ENCODE measurements at places on chromosomes 4 and X. TPM values are rescaled to one million over a fixed set of nuclear protein-coding genes. Genes with fewer than 3 reads are reported as not detected.

DNA sequence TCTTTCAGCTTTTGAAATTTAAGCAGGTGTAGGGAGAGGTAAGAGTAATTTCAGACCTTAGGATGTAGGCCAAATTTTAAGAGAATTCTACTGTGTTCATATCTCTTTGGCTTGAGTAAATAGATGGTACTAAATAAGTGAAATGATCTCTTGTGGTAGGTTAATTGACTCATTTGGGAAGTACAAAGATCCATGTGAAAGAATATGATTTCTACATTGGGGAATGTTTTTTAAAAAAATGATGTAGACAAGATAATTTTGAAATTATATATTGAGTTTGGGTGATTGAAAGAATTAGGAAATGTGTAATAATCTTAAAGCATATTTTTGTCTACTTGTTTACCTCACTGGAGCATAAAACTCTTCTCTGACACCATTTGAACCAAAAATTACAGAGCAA lies 35.6 kb downstream of the RAPGEF2 start:
- no peaks in the 10 kb centered on the region for H3K27me3 ChIP-seq
- peaks cover 2% of the 10 kb centered on the region for H3K4me1 ChIP-seq
- H3K27ac ChIP-seq: no peak overlapping the region
- no peaks in the 10 kb centered on the region for H3K36me3 ChIP-seq
- no peak for DNase-seq

- H3K36me3 ChIP-seq: no peaks in the 10 kb centered on the region
- H3K27ac ChIP-seq: no peak overlapping the region
- H3K27me3 ChIP-seq: no peaks in the 10 kb centered on the region
- H3K4me3 ChIP-seq: no peak overlapping the region
- no peaks in the 10 kb centered on the region for H3K4me1 ChIP-seq
Observed at GRCh38 chrX:519741-520140, 110.8 kb upstream of the SHOX start.

GRCh38 chr4:108716340-108716739 lies 46.5 kb downstream of the ETNPPL start:
- H3K36me3 ChIP-seq: no peaks in the 10 kb centered on the region
- no peaks in the 10 kb centered on the region for H3K27me3 ChIP-seq
- no peak overlapping the region for H3K27ac ChIP-seq

DNA sequence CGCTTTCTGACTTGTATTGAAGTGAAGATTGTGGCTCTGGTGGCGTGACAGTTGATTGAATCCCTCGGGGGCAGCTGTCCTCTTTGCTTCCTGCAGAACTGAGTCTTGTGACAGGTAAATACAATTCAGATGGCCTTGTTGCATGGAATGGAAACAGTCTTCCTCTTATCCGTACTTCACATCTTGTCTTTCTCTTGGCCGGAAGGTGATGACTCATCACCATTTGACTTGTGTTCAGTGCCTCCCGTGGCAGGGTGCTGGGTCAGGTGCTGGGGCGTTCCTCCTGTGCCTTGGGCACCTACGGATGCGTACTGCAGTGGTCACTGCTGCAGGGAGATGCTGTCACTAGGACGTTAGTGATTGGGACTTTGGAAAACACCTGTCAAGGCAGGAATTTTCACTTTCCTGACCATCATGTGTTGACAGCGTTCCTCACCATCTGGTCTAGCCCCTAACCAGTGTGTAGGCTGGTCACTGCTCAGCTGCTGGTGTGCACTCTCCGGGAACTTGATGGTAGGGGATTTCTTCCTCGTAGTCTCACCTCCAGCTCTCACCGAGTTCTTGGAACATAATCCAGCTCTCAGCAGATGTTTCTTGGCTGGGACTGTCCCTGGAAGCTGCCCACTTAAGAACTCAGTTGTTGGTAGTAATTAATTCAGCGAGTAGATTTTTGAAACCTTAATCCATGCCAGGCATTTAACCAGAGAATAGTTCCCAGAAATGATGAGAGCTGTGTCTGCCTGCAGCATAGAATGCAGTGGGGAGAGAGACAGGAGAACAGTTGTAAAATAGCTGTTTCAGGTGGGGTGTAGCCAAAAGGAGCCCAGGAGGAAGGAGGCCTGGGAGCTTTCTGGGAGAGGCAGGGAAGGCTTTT lies 7.2 kb downstream of the TBC1D14 start:
- no peak overlapping the region for H3K4me3 ChIP-seq
- DNase-seq: no peak
- H3K27ac ChIP-seq: no peak overlapping the region
- H3K36me3 ChIP-seq: no peaks in the 10 kb centered on the region

- no peaks in the 10 kb centered on the region for H3K36me3 ChIP-seq
- no peak overlapping the region for H3K4me3 ChIP-seq
- no peak overlapping the region for H3K27ac ChIP-seq
Observed at GRCh38 chrX:118423558-118423957, 72.1 kb upstream of the DOCK11 start.

- H3K36me3 ChIP-seq: no peaks in the 10 kb centered on the region
- no peak overlapping the region for H3K27ac ChIP-seq
- no peaks in the 10 kb centered on the region for H3K4me1 ChIP-seq
- no peak overlapping the region for H3K4me3 ChIP-seq
Observed at GRCh38 chr4:31051151-31051550, 331.0 kb downstream of the PCDH7 start.

DNA sequence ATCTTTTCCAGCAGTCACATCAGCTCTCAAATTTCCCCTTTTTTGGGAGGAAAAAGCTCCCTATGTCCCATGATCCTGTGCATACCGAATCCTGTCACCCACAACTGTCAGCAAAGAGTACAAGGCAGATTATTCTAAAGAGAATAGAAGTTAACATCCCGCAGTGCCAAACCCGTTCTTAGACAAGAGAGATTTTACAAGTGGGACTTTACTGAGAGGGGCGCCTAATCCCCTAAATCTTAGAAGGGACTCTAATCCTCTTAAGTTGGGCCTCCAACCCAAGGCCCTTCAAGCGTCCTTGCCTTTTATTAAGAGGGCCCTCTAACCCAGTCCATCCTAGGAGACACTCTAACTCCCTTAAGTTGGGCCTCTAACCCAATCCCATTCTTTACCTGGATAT lies 193.9 kb downstream of the CPXCR1 start:
- H3K27me3 ChIP-seq: no peaks in the 10 kb centered on the region
- no peak overlapping the region for H3K27ac ChIP-seq
- no peaks in the 10 kb centered on the region for H3K4me1 ChIP-seq
- DNase-seq: no peak
- no peaks in the 10 kb centered on the region for H3K36me3 ChIP-seq
- H3K4me3 ChIP-seq: no peak overlapping the region

DNA sequence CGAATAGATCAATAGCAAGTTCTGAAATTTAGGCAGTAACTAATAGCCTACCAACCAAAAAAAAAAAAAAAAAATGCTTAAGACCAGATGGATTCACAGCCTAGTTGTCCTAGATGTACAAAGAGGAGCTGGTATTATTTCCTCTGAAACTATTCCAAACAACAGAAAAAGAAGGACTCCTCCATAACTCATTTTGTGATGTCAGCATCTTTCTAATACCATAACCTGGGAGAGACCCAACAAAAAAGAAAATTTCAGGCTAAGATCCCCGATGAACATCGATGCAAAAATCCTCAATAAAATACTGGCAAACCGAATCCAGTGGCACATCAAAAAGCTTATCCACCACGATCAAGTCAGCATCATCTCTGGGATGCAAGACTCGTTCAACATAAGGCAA lies 1557.9 kb downstream of the C4orf33 start:
- H3K4me1 ChIP-seq: no peaks in the 10 kb centered on the region
- no peak overlapping the region for H3K4me3 ChIP-seq
- H3K27me3 ChIP-seq: no peaks in the 10 kb centered on the region
- no peak overlapping the region for H3K27ac ChIP-seq
- no peaks in the 10 kb centered on the region for H3K36me3 ChIP-seq
- no peak for DNase-seq

GRCh38 chrX:10028283-10029104 lies 61.3 kb downstream of the CLDN34 start:
- no peak overlapping the region for H3K27ac ChIP-seq
- H3K27me3 ChIP-seq: no peaks in the 10 kb centered on the region
- peaks cover 3% of the 10 kb centered on the region for H3K4me1 ChIP-seq
- no peaks in the 10 kb centered on the region for H3K36me3 ChIP-seq
- DNase-seq: peak; percentile 32

The HOPX gene
- total RNA-seq: 3.3 TPM

The TMPRSS11B gene
- total RNA-seq: not detected

The AKAP14 gene
- total RNA-seq: not detected
